Glomerular endothelial cell (primary cell): ENCODE measurements at places on chromosomes 4 and X.

GRCh38 chrX:19658030-19658429 lies 142.7 kb upstream of the MAP3K15 start:
- no peak for DNase-seq

DNA sequence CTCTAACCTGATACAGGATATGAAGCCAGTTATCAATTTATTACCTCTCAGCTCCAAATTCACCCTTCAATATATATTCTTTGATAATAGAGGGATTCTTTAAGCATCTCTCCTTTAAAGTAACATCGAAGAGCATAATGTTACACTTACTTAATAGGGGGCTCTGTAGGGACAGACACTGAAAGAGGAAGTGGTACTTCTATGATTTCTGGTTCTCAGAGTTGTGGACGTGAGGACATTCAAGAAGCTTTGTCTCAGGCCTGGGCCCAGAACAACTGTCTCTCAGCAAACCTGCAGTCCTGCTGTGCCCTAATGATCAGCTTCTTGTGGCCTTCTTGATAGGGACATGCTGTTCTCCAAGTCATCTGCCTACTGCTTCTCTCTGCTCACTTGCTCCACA lies 4.2 kb upstream of the ZXDB start:
- no peak for DNase-seq

DNA sequence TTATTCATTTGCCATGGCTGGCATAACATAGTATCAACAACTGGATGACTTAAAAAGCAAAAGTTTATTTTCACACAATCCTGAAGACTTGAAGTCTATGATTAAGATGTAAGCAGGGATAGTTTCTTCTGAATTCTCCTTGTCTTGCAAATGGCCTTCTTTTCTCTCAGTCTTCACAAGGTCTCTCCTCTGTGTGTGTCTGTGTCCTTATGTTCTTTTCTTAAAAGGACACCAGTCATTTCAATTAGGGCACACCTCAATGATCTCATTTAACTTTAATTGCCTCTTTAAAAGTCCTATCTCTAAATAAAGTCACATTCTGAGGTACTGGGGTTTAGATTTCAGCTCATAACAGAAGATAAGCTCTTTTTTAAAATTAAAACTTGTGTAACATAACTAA lies 399.7 kb downstream of the PABPC4L start:
- no peak for DNase-seq

GRCh38 chrX:18426004-18426320 lies 554 bp downstream of the CDKL5 start:
- DNase-seq: no peak

GRCh38 chr4:3353752-3354454 lies 61.1 kb downstream of the RGS12 start:
- DNase-seq: no peak
